ENCODE measurements at places on chromosomes 6 and 20.

- no peak for DNase-seq
Measured at GRCh38 chr6:162468326-162468725, 259.2 kb downstream of the PRKN start.

GRCh38 chr6:20846602-20847028, 312.4 kb downstream of the CDKAL1 start:
- DNase-seq: no peak

GRCh38 chr6:82711105-82711827, 347.6 kb downstream of the TPBG start:
- no peak for DNase-seq

DNA sequence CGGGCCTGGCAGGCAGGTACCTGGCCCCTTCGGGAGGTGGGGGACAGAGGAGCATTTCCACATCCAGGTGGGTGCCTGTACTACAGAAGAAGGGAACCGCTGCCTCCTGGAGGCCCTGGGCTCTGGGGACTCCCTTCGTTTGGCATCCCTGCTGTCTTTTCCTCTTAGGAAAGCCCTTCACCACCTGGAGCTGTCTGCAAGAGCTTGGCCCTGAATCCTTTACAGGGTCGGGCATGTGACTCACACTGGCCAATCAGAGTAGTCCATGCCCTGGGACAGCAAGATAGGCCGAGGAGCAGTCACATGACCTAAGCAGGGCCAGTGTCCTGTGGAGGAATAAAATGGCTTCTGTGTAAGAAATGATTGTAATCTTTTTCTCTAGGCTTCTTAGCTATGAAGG, 224.9 kb downstream of the ANKRD60 start:
- peak; percentile 49 for DNase-seq

GRCh38 chr20:3729811-3730540, 2.5 kb upstream of the HSPA12B start:
- DNase-seq: no peak

- DNase-seq: no peak
Measured at GRCh38 chr6:9405369-9405768, 970.0 kb upstream of the SLC35B3 start.

DNA sequence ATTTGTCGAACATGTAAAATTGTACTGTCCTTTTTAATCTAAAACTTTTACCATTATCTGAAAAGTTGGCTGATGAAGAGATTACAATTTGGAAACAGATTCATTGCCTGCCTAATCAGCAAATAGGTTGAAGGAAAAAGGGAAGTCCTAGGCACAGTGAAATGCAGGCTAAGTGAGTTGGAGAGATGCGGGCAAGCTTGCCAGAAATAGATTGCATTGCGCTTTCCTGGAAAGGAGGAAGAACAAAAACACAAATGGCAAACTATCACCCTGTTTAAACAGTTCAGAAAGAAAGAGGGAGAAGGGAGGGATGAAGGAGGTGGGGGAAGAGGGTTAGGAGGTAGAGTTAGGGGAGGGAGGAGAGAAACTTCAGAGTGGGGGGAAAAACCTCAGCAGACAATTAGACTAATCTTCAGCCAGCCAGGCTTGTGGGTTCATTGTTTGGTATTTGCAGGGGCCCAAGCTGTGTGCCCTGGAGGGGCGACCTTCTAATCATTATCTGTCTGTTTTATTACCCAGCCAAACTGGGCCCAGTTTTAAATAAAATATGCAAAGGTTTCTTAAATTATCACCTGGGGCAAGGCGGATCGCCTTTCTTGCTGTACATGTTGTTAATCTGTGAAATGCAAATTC, 465.2 kb downstream of the TFAP2B start:
- no peak for DNase-seq

DNA sequence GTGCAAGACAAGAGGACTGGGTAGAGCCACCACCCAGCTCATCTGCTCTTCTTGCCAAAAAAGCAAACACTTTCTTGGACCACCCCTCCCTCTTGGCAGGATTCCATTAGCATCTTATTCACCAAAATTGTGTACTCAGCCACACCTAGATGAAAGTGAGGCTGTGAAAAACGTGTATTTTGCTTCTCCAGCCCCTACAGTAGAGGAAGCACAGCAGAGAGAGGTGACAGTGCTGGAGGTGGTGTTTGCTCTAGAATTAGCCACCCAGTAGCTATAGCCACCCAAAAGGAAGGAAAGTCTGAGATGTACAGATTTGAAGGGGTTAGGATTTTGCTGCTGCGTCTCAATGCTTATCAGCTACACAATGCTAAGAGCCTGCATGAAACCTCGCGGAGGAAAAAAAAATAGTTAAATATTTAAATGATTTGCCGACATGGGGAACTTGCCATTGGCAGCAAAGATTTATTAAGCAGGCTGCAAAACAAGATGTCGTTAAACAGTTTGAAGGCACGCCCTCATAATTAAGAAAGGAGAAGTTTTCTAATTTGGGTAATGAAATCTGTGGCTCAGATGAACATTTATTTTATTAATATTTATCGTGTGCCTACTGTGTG, 287.3 kb downstream of the ZNF217 start:
- no peak for DNase-seq

GRCh38 chr20:53581444-53582250, 12.0 kb downstream of the ZNF217 start:
- DNase-seq: no peak

- DNase-seq: no peak
Measured at GRCh38 chr6:45477790-45478189, 100.1 kb upstream of the SUPT3H start.

DNA sequence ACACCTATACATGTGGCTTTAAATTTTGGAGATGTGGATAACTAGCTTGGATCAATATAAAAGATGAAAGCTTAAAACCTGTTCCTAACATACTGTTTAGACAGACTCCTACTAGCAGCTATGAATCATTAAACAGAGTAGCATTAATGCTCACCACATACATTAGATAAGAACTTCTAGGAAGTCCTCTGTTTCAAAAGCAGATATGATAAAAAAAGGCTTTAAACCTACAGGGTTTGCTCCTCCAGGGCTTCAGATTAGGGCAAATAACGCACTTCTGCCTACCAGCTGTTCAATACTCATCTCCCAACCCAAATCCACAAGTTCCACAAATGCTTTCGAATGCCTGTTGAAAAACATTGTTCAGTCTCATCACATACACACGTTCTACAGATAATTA, 1.5 kb downstream of the REPS1 start:
- DNase-seq: no peak

DNA sequence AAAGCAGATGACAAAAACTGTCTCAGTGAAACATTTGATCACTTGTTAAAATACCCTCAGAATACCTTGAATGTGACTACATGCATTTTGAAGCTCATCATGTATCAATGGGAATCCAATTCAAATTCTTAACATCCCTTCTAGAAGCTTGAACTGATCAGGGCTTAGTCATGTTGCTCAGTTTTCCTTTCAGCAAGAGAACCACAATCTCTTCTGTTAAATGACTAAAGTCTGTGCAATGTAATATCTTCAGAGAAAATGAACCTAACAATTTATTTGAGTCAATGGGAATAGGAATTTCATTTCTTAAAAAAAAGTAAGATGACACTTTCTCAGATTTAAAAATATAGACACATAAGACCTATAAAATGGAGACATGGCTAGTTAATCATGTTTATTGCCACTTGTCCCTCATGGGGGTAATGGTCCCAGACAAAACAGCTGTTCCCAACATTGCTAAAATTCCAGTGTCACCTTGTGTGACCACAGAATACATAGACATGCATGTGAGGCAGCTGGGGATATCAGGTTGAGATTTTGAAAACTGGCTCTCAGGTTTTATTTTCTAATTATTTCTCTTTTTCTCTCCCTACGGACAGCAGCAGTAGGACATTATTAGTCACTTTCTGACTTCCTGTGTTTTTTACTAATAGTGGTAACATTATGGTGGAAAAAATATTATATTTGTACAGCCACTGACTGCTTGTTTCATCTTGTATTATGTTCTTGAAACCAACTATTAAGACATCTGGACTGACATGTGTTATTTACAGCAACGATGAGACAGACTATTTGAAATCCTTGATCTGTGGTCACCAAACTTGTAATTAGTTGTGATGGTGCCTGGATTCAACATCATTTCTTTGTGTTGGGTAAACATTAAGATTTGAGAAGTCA, 192.5 kb downstream of the COL9A1 start:
- DNase-seq: no peak

DNA sequence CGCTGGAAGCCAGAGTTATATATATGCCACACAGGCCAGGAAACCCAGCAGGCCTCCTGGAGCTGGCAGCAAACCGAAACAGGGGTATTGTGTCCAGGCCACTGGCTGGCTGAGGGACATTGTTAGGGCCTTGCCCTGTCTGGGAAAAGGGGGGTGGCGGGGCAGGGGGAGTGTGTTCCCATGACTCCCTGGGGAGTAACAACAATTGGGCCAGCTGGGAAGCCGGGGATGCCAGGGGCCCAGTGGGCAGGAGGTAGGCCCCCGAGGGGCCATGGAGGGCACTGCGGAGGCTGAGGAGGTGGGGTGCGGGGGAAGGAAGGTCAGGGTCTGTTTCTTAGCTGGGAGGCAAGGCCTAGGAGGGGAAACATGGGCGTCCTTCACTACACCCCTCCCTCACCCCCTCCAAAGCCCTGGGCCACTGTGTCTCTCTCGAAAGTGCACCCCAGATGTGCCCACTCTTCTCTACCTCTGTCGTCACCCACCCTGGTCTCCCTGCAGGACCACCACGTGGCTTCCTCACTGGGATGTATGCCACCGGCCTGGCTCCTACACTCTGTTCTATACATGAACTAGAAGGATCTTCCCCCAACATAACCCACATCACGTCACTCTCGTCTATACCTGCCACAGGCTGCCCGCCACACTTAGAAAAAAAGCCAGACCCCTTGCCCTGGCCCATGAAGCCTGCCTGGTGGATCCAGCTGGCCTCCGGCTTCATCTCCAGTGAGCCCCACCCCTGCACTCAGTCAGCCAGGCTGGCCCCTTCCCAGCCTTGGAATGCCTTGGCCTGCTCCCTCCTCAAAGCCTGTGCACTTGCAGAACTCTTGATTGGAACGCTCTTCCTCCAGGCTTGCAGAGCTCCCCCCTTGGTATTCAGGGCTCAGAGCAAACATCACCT, 7.8 kb upstream of the E2F1 start:
- DNase-seq: peak; percentile 74

DNA sequence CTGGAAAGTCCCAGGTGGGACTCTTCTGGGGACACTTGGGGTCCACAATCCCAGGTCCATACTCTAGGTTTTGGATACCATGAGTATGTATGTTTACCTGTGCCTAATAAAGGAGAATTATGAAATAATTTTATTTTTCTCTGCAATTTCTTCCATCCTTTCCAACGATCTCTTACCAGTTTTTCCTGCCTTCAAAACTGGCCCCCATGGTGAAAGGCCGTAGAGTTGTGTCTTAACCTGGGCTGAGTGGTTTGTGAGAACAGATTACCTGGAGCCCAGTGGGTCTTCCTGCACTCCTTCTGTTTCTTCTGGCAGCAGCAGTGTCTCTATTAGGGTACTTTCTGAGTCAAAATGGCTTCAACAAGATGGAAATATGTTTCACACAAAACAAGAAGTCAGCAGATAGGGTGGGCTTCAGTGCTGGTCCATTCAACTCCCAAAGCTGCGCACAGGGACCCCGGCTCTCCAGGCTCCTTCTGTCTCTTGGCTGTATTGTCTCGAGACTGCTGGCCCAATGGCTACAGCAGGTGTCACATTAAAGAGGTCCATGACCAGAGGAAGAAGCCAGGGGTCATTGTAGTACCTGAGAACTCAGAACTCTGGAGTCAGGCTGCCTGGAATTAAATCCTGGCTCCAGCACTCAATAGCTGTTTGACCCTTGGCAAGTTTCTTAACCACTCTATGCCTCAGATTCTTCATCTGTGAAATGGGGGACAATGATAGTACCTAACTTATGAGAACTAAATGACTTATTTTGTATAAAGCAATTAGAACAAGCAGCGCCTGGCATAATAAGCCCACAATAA, 10.5 kb upstream of the RBCK1 start:
- DNase-seq: no peak

DNA sequence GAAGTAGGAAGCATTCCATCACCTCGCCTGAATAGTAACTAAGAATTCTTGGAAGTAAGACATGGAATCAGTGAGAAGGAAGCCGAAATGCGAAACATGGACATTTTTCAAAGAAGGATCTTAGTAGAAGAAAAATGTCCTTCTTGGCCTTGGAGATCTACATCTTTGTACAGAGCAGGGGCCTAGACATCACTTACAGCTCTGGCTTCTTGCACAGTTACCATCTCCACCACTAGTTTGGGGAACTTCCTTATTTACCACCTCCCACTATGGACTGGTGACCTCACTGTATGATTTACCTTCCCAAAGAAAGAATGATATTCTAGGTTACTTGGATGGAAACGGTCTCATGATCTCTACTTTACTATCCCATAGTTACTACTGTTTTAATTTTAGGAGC, 15.7 kb downstream of the CASS4 start:
- no peak for DNase-seq

- peak; percentile 72 for DNase-seq
Measured at GRCh38 chr6:3803627-3804468, 45.3 kb upstream of the FAM50B start.

DNA sequence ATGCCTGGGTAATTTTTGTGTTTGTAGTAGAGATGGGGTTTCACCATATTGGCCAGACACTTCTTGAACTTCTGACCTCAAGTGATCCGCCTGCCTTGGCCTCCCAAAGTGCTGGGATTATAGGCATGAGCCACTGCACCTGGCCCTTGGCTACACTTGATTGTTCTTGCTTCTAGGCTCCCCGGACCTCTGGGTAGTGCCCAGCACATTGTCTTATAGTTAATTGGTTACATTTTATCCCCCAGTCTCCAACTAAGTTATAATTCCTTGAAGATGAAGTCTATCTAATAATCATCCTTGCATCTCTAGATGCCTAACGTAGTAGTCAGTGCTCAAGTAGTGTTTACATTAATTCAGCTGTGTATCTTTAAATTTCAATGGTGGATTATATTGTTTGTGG, 11.8 kb downstream of the SMPDL3A start:
- no peak for DNase-seq

DNA sequence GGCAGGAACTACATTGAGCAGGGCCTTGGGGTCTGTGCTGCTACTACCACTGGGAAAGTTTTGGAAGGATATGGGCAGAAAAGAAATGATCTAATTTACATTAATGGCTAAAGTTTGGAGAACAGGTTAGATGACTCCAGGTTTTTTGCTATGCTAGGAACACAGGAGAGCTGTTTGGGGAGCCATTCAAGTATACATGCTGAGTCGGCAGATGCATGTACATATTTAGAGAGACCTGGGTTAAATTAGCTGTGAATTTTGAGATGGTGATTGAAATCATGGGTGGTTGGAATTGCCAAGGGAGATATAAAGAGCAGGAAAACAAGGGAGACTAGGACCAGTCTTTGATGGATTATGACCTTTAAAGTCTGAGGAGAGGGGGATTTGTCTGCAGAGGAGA, 113.1 kb upstream of the BACH2 start:
- DNase-seq: no peak

DNA sequence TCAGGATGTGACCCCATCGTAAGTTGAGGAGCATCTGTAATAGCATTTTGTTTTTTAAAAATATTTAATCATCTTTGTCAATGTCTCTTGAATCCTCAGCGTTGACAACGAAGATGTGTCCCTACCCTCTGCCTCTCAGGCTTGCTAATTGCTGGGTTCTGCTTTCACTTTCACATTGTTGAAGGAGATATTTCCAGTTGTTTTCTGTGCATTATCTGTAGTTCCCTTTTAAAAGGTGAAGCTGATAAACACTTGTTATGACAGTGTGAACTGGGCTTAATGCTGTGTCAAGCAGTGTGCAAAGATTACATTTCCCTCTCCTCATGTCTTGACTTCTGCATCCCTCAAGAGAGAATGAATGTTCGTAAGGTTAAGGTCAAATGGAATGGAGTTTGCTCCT, 54.9 kb downstream of the CSE1L start:
- no peak for DNase-seq
